ENCODE measurements at places on chromosomes 1 and 21.

DNA sequence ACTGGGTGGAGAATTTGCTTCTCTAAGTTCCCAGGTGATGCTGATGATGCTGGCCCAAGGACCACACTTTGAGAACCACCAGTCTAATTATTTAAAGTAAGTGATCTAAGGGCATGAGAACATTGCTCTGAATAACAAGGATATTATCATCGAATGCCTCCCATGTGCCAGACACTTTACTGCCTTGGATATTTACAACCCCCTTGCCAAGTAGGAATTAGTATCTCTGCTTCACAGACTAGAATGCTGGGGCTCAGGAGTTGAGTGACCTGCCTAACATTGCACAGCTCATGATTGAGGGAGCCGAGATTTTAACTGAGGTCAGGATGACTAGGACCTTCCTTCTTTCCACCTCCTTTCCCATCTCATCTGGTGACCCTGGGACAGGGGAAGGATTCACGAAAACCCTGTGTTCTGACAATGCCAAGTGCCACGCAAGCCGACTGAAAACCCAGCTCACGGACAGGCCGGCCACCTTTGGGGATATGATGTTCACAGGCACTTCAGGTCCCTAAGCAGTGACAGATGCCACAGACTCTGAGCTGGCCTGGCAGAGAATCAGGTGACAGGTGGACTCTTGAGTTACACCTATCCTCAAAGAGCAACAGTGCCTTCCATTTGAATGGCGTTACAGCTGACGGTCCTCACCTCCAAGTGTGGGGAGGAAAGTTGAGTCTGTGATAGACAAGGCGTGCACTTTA, 230.7 kb downstream of the TOMM20 start:
- no peak for DNase-seq

- DNase-seq, result no peak
Observed at GRCh38 chr1:42133390-42133789, 19.8 kb upstream of the GUCA2B start.

DNA sequence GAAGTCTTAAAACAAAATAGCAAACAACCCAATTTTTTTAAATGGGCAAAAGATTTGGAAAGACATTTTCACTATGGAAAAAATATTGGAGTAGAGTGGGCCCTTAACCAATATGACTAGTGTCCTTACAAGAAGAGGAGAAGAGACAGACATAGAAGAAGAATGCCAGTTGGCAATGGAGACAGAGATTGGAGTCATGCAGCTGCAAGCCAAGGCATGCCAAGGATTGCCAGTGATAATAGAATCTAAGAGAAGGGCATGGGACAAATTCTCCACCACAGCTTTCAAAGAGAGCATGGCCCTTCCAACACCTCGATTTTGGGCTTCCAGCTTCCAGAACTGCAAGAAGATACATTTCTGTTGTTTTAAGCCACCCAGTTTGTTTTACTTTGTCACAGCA, 92.7 kb downstream of the RGS2 start:
- DNase-seq, result no peak

- no peak for DNase-seq
Observed at GRCh38 chr1:12511516-12512468, 106.2 kb downstream of the DHRS3 start.

DNA sequence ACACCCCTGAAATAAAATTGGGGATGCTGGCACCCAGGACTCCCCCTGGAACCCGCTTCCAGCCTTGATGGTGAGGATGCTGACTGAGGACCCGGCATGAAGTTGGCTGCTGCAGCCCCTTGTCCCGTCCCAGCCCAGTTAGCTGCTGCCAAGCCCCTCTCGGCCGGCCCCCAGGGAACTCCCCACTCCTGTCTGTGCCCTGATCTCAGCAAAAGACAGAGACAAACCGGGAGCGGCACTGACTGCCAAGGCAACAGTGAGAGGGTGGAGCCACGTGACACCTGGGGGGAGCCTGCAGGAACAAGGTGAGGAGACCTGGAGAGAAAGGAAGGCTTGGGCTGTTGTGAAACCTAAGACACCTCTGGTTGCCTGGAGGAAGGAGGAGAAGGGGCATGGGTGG, 24.7 kb downstream of the CASZ1 start:
- no peak for DNase-seq

DNA sequence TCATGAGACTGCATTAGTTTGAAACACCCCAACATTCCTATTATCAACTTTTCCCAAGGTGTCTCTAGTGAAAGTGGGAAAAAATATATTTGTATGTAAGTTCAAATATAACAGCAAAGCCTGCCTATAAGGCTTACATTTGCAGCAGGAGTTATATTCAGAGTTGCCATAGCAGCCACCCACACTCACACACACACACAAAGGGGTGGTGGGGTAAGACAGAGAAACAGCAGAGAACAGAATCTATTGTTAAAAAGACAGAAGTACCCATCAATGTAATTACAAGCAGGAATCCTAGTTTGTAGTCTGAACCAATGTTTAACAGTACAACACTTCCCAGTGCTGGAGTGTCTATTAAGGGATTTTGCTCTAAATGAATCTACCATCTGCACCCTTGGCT, 55.0 kb downstream of the PLPPR5 start:
- no peak for DNase-seq

- DNase-seq, result no peak
Observed at GRCh38 chr1:246836209-246836966, 95.4 kb downstream of the AHCTF1 start.

All from left kidney (tissue), 8 donors.